RPMI7951 (cell line): ENCODE measurements at places on chromosomes 12 and 14. TPM values are rescaled to one million over a fixed set of nuclear protein-coding genes. Genes with fewer than 3 reads are reported as not detected.

DNA sequence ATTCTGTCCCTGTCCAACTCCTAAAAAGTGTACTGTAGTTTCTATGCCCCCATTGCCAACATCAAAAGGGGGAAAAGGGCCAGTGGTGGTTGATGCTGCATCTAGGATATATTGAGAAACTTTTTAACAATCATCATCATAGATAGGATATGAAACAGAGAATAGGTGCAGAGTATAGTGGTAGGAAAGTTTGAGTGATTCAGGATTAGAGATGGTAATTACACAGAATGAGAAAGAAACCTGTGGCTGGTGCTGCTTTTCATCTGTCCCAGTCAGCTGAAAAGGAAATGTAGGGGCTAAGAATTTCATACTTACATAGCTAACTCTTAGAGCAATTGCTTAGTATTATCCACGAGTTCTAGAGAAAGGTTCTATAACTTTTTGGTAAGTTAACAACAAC lies 67.6 kb downstream of the GTF2A1 start:
- no peak for DNase-seq

- peak; percentile 12 for DNase-seq
These were observed 82.0 kb upstream of the WSCD2 start for GRCh38 chr12:108047071-108047550.

DNA sequence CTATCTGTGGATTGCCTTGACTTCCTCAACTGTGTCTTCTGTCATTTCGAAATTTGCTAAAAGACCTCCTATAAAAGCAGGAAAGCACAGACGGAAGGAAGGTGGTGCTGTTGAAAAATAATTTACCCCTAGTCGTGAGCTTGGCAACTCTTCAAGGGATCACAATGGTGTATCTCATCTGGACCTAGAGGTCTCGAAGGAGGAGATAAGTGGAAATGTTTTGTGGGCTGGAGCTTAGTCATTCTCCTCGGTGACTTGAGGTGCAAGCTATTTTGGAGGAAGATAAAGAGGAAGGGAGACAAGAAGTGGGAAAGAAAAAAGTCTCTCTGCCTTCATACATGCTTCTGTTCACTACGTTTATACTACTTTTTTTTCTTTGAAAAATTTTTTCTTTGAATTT lies 89.9 kb downstream of the FLRT2 start:
- no peak for DNase-seq

DNA sequence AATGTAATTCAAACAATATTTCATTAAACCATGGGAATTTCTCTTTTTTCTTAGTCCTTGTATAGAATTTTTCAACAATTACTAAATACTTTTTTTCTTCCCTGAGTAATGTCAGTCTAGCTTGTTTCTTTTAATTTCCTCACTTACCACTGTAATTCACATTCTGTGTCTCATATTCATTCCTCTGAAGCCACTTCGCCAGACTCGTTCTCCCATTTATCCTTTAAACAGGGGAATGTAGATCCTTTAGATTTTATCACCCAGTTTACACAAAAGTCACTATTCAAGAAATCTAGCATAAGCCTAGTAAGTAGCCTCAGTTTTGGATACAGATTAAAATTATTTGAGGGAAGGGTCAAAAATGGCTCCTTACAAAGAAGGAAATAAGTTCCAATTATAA lies 6.8 kb downstream of the USP15 start:
- DNase-seq, result no peak

DNA sequence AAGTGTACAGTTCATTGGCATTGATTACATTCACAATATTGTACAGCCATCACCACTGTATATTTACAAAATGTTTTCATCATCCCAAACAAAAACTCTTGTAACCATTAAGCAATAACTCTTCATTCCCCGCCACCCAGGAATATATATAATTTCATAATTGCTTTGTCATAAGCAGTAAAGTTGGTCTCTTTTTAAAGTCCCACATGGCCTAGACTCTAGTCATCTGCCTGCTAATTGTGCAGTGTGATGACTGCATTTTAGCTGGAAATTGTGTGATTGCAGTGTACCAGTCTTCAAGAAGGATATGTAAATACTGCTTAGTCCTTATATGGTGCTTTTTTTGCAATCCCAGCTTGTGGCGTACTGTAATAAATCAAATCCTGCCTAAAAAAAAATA lies 75.1 kb upstream of the ATP2A2 start:
- no peak for DNase-seq

DNA sequence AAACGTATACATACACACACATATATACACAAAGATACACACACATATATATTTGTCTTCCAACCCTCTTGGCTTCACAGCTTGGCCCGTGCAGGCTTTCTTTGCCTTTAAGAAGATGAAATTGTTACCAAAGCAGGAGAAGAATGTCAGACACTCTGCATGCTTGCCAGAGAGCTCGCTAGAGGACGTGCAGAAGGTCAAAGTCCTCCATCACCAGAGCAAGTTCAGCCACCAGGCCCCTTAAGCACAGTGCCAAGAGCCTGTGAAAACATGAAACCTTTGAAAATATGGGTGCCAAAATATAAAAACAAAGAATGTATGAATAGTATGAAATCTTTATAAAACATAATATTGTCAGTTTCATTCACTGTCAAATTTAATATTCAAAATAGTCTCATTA lies 14.9 kb upstream of the MCRS1 start:
- DNase-seq, result no peak

- no peak for DNase-seq
These were observed 1397.3 kb upstream of the TMEM132C start for GRCh38 chr12:126869644-126870043.

GRCh38 chr12:54304187-54304810 lies 3.5 kb upstream of the NFE2 start:
- peak; percentile 44 for DNase-seq

- no peak for DNase-seq
These were observed 190.4 kb upstream of the CPNE8 start for GRCh38 chr12:39095636-39096330.

- no peak for DNase-seq
These were observed at the start of gene TC2N for GRCh38 chr14:91867316-91867988. Gene TC2N, minus strand, starts transcription at chr14:91867536. Its CDS starts 53,767 bp downstream, at chr14:91813769.

- DNase-seq, result no peak
These were observed 200.7 kb downstream of the SLC2A13 start for GRCh38 chr12:39905152-39905551.

DNA sequence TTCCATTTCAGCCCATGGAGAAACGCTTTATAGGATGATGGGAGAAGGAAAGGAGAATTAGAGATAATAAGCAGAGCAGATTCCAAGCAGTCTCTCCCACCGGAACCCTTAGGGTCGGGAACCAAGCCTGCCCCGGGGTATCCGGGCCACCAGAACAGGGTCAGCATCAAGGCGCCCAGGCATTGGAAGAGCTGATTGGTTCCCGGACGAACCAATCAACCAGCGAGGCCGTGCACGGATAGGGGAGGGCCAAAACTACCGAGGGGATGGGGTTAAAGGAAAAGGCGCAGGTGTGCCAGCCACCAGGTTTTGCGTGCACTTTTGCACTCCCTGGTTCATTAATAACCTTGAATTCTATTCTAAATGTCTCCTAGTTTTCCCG lies 1.7 kb downstream of the PPM1H start:
- DNase-seq, result no peak

DNA sequence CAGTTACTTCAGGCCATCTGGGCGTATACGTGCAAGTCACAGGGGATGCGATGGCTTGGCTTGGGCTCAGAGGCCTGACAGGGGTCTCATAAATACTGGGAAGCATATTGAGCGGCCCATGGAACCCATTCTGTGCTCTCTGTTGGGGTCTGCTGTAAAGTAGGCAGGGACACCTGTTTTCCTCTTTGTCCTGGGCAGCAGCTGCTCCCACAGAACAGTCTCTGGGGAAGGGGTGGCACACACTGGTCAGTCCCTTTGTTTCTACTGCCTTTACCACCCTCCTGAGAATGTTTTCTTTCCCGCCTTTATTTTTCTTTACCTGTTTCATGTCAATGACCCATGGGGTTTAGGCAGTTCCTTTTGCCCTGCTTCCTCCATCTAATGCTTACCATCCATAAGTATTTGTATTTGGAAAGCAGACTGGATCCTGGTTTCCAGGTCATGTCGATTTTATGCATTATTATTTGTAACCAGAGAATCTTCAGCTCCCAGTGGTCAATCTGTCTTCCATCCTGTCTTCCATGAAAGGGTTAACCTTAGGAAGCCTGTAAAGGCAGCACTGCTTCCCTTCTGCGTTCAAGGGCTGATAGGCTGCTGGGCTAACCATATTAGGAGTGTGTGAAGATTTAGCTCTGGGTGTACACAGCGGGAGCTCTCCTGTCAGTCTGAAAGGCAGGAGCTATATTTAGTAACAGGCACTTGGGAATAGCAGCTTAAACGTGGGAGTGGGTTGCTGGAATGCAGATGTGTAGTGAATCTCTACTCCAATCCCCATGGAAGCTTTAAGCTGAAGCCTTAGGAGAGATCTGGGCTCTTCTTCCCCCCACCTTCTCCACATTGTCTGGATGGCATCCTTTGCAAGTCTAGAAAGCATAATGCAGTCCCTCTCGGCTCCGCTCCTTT lies 124.0 kb downstream of the DYRK2 start:
- peak; percentile 65 for DNase-seq

ANO4 gene
- 0.48 and 1.1 TPM in 2 replicates for total RNA-seq

HNF1A gene
- not detected in 2 replicates for total RNA-seq

DNAI7 gene
- total RNA-seq, result 0.12 TPM in 1 of 2 replicates, not detected in the other

PLXNC1 gene
- total RNA-seq, result 0.10 and 0.24 TPM in 2 replicates

ALDH2 gene
- 0.36 TPM in 1 of 2 replicates, not detected in the other for total RNA-seq

AKAP3 gene
- total RNA-seq, result 0.60 and 2.3 TPM in 2 replicates
